NT2/D1 (cell line): ENCODE measurements at places on chromosomes 3 and 15.

DNA sequence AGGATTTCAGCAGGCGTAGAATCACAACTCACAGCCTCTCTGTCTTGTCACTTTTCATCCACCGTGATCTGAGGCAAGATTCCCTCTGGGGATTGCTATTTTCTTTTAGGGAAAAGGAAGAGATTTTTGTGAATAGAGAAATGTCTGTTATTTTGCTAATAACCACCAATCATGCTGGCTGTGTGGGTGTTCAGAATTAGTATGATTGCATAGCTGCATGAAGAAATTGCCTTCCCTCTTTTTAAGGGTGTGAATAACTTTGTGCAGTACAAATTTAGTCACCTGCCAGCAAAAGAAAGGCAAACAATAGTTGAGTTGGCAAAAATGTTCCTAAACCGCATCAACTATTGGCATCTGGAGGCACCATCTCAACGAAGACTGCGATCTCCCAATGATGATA is 60.8 kb downstream of the KAT2B start:
- no peak for DNase-seq

- no peak for DNase-seq
Measured at GRCh38 chr3:60552581-60552980, 698.7 kb downstream of the FHIT start.

DNA sequence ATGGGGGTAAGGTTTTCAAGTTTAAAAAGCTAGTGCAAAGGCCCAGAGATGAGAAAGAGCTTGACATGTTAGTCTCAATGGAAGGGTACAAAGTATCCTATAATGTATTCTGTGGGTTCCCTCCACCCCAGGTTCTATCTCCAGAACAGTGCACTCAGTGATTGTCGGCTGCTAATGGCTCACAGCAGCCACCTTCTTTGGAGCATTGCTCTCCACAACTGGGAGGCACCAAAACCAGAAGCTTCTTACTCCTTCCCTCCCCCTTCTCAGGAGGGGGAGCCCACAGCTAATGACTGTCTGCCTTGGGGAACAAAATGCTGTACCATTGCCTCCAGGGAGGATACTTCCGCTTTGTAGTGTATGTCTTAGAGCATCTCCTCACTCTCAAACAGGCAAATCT is 439.4 kb upstream of the RBMS3 start:
- DNase-seq = no peak

- DNase-seq = no peak
Measured at GRCh38 chr3:197019021-197019420, 10.6 kb downstream of the MELTF start.

GRCh38 chr15:58466566-58466965 is 34.8 kb downstream of the LIPC start:
- DNase-seq = no peak

GRCh38 chr3:89571707-89572106 is 464.3 kb downstream of the EPHA3 start:
- no peak for DNase-seq

DNA sequence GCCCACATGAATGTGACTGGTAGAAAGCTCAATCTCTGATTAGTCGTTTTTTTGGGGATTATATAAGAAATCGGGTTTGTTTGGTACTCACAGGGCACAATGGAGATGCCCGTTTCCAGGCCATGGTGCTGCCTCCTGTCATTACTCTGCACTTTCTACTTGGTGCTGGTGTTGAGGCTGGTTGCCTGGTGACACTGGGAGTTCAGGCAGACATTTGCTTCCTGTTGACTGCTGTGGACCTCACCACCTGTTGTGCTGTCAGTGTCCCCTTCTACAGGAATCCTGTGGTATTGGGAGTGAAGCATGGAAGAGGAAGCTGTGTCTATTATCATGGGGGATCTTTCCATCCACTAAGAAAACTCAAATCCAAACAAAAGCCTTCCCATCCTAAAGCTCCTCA is 227.2 kb upstream of the TBL1XR1 start:
- DNase-seq = no peak

GRCh38 chr15:91065505-91065904 is 34.6 kb upstream of the SV2B start:
- no peak for DNase-seq

DNA sequence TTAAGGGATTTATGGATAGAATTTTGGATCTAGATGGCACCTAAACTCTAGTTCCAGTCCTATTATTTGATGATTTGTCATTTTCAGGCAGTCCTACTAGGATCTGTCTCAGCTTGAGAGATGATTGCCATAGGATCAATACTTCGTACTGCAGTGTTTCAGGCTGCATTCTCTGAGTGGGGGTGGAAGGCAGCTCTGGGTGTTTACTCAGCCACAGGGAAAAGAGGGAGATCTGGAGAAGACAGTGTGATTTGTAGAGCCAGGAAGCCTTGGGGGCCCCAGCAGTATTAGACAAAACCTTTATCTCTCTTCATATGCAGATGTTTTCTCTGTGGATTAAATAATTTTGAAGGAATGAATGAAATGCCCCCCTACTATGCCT is 188.4 kb upstream of the SYNPR start:
- DNase-seq = no peak

DNA sequence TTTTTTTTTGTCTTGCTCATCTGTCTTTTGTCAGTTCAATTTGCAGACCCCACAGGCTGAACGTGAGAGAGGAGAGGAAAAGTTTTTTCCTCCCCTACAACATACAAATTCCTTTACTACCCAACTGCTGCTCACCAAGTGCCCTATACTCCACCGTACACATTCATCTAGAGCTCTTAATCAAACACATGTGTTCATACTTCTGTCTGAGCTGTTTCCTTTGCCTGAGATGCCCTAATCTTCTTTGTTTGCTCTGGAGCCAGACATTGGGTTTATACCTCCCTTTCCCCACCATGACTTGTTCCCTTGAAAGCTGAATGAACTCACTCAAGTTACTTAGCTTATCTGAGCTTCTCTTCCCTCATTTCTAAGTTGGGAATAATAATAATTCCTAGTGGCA is 122.7 kb upstream of the RASGRP1 start:
- no peak for DNase-seq

GRCh38 chr3:2477620-2478019 is 379.0 kb downstream of the CNTN4 start:
- no peak for DNase-seq

DNA sequence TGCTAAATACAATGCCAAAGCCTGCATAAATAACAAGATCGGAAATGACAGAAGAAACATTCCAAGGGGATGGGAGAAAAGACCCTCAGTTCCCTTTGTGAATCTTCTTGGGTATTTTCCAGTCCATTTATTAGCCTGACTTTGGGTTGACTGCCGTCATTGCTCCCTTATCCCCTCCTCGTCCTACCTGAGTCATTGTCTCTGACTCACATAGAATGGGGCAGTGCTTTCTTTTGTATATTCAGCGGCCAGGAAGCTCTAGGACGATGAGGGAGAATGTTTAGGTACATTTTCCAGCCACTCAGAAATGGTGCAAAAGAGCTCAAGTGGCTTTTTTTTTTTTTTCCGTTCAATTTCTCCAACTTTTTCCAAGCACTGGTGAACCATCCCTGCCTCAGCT is 71.6 kb downstream of the KAT2B start:
- no peak for DNase-seq

- DNase-seq = no peak
Measured at GRCh38 chr3:69881051-69881450, 118.5 kb upstream of the SAMMSON start.

- DNase-seq = no peak
Measured at GRCh38 chr3:65268426-65268825, 580.6 kb upstream of the ADAMTS9 start.

DNA sequence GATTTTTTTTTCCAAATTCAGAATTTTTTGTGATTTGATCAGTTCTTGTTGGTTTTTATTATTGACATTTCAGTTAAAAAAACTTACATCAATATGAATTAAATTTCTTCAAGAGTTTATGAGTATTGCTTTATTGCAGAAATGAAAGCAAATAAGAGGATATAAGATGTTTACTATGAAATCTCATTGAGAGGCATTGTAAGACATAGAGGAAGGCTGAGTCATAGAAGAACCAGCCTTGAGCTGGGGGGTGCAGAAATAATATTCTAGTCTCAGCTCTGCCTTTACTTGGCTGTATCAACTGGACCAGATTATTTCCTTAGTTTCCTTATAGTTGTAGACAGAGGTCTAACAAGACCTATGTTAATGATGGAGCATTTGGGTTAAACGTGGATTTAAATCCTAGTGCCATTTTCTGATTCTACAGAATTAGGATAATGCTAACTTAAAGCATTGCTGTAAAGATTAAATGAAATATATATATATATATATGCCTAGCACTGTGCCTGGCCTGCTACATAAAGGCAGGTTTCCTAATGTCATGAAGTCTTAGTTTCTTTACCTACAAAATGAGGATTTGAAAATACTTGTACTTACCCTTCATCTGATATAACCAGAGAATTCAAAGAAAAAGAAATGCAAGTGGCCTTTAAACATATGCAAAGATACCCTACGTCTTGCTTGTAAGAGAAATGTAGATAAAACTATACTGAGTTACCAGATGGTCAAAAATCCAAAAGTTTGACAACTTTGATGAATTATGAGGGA is 7.3 kb downstream of the FAM98B start:
- no peak for DNase-seq

DNA sequence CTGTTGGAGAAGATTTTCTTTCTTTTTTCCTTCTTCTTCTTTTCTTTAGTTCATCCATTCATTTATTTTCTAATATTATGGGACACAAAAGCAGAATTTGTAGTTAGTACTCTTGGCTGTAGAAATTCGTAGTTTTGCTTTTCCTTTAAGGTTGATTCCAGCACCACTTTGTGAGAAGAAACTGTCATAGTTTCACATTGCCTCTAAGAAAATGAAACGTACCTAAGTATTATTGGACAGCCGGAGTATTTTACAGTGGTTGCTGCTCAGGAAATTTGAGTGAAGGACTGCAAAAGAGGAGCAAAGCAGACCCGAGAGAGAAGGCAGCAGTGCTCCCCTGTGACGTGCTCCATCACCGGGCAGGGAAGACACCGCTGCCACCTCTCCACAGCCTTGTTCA is 48.1 kb downstream of the PLCL2 start:
- no peak for DNase-seq

- peak; percentile 78 for DNase-seq
Measured at GRCh38 chr3:46845860-46846623, 17.2 kb downstream of the MYL3 start.

DNA sequence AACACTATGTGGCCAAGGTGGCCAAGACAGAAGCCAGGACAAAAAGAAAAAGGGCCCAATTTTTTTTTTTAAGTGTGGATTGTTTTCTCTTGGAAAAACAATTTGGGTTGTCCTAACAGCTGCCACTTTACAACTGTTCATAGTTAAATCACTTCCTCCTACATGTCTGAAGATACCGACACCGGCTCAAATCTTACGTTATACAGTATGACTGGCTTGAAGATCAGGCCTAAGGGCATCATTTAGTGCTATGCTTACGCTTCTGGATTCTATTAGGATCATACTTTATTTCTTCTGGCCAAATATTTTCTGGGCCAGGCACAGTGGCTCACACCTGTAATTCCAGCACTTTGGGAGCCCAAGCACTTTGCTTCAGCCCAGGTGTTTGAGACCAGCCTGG is 404.4 kb downstream of the MECOM start:
- no peak for DNase-seq

DNA sequence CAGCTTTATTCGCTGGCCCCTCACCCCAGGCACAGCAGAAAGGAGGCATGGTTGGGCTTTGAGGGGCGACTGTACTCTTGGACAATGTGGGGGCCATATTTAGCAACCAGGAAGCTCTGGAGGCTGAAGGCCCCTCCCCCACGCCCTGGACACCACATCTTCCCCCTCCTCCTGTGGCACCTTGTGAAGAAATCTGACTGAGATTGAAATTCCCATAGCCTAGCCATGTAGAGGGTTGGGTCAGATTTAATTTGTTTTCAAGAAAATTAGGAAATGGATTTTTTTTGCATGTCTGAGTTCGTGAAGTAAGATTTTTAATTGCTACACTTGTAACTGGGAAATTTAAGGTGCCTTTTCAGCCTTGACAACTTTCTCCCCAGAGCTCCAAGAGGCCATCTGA is 24.5 kb downstream of the FSD2 start:
- DNase-seq = no peak

DNA sequence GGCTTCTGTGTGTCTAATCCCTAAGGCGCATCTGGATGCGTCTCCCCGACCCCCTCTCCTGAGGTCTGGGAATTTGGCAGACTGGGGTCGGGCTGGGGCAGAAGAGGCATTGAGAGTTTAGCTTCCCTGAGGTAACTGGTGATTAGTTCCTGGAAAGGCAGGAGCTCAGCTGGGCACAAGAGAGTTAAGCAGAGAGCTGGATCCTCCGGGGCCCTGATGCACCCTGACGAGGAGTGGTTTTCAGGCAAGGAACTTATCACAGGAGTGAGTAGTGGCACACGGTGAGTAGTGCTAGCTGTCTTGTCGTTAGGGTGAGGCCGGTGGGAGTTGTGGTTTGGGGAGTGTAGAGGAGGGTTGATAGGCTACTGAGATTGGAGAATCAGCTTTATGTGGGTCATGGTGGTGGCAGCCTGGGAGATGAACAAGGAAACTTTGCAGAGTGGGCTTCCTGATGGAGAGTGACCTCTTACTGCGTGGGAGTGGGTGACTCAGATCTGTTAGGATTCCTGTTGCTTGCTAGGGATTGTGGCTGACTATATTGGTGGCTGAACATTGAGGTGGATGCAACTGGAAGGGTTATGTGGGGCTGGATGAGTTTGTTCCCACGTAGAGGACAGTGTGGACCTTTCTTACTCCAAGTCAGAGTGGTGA is 897 bp downstream of the RAD54L2 start:
- no peak for DNase-seq

- DNase-seq = no peak
Measured at GRCh38 chr15:94610485-94610884, 379.1 kb downstream of the MCTP2 start.

- DNase-seq = no peak
Measured at GRCh38 chr15:41792000-41792637, 17.8 kb downstream of the MAPKBP1 start.

- DNase-seq = no peak
Measured at GRCh38 chr3:123155471-123156011, 46.2 kb upstream of the SEC22A start.

DNA sequence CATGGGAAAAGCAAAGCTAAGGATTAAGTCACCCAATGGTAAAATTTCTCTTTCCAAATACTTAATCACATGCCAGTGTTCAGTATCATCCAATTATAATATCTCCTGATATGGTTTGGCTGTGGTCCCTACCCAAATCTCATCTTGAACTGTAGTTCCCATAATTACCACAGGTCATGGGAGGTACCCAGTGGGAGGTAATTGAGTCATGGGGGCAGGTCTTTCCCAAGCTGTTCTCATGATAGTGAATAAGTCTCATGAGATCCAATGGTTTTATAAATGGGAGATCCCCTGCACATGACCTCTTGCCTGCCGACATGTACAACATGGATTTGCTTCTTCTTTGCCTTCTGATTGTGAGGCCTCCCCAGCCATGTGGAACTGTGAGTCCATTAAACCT is 26.1 kb upstream of the NMB start:
- DNase-seq = no peak

GRCh38 chr15:95291898-95292472 is 1038.5 kb upstream of the NR2F2 start:
- DNase-seq = no peak
